ENCODE measurements at places on chromosomes 6 and 20. TPM values are rescaled to one million over a fixed set of nuclear protein-coding genes. Genes with fewer than 3 reads are reported as not detected.

DNA sequence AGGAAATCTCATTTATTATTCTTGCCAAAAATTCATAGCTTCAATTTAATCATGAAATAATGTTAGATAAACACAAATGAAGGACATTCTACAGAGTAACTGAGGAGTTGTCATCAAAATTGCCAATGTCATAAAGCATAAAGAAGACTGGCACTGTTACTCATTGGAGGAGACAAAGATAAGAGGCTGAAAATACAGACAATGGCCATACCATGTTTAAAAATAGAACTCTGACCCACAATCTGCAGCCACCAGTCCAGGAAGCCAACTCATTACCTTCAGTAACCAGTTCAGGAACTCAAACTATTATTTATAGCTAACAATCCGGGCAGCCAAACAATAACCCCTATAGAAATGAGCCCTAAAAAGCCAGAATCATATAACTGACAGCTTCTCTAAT is 795.6 kb downstream of the TENT5A start:
- DNase-seq: no peak

DNA sequence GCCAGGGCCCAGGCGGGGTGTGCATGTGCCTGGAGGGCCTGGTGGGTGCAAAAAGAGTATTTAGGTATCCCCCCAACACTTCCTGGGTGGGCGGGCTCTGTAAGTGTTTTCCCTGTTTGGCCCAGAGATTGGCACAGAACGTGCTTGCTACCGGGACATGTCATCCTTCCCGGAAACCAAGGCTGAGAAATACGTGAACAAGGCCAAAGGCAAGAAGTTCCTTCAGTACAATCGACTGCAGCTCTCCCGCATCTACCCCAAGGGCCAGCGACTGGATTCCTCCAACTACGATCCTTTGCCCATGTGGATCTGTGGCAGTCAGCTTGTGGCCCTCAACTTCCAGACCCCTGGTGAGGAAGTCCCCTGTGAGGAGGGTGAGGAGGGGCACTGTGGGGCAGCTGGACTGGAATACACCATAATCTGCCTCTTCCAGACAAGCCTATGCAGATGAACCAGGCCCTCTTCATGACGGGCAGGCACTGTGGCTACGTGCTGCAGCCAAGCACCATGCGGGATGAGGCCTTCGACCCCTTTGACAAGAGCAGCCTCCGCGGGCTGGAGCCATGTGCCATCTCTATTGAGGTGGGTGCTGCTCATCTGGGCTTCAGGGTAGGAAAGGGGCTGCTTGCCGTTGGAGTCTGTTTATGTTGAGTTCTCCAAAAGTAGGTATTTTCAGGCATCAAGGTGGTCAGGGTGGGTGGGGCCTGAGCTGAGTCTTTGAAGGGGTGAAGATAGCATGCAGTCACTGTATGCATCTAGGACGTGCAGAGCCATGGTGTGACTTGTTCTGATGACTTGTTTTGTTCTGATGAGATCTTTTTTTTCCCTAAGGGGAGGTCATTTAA is 35.2 kb downstream of the PLCG1 start:
- no peak for DNase-seq

- no peak for DNase-seq
Measured at GRCh38 chr20:36262440-36262839, 26.2 kb downstream of the AAR2 start.

GRCh38 chr6:139580592-139581484 is 206.4 kb upstream of the CITED2 start:
- DNase-seq: peak; percentile 9

DNA sequence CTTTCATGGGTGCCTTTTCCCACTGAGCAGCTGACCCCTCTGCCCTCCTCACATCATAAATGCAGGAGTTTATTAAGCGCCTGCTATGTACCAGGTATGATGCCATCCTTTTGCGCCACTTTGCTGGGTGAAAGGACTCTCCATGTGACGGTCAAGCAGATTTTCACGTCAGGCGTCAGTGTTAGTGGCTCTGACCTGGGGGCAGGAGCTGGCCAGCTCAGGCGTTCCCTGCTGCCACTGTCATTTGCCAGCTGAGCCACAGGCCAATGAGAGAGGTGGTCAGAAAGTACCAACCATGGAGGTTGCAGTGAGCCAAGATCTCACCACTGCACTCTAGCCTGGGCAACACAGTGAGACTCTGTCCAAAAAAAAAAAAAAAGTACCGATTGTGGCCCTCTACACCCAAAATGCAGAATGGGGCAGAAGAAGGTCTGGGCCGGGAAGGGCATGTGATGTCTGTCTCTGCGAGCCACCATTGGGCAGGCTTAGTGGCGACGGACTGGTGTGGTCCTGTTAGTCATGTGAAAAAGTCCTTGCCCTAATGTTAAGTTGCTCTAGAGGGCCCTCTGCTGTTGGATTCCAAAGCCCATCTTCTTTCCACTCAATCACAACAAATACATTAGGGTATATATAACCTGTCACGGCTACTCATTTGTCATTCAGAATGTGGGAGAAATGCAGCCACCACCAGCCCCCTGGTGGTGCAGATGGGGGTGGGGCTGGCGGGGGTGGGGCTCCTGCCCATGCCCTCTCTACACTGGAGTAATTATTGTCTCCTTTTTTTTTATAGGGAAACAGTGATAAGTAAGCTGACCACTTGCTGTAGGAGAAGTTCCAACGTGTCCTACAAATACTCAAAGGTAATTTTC is 18.4 kb upstream of the SLC22A1 start:
- peak; percentile 2 for DNase-seq

DNA sequence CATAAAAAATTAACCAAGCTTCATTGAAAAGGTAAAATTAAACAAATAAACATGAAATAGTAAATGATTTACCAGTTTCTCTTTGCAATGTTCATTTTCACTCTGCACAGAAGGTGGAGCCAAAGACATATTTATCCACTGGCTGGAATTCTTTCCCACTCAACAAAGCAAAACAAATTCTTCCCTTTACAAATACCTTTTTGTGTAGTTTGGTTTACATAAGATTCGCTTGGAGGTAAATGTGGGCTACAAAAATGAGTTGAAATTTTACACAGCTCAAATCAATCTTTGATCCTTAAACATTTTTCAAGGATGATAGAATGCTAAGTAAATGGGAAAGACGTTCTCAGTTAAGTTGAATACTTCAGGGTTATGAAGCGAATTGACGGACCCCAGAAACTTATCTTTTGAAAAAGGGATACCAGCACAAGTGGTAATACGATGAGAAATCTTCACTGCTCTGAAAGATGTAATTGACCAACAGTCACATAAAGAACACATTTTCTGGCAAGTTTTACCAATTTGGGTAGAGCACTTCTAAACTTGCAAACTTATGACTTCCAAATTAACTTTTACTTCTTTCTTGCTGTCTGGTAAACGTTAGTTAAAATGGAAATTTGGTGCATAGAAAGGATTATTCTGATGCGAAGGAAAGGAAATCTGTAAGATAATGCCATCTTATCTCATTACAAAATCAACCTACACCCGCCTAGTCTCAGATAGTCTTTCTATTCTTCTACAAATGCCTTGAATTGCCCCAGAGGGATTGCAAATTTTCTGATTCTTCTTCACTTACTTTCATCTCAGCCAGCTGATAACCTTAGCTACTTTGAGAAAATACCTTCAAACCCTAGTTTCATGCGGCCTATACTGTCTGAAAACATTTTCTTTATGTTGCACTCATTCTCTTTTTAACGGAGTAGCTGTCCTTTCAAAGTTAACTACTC is 4.7 kb upstream of the GJA1 start:
- DNase-seq: no peak

Gene PDE7B
- 0.44 TPM for total RNA-seq

Data from naive thymus-derived CD8-positive, alpha-beta T cell (primary cell).